Stimulated activated CD8-positive, alpha-beta memory T cell treated with anti-CD3 and anti-CD28 coated beads, Interleukin-7, amount 100 ng/mL, for 24 hours (primary cell): ENCODE measurements at places on chromosomes 12 and 14.

GRCh38 chr12:14698555-14698954 lies 2.2 kb upstream of the GUCY2C start:
- no peak for DNase-seq

DNA sequence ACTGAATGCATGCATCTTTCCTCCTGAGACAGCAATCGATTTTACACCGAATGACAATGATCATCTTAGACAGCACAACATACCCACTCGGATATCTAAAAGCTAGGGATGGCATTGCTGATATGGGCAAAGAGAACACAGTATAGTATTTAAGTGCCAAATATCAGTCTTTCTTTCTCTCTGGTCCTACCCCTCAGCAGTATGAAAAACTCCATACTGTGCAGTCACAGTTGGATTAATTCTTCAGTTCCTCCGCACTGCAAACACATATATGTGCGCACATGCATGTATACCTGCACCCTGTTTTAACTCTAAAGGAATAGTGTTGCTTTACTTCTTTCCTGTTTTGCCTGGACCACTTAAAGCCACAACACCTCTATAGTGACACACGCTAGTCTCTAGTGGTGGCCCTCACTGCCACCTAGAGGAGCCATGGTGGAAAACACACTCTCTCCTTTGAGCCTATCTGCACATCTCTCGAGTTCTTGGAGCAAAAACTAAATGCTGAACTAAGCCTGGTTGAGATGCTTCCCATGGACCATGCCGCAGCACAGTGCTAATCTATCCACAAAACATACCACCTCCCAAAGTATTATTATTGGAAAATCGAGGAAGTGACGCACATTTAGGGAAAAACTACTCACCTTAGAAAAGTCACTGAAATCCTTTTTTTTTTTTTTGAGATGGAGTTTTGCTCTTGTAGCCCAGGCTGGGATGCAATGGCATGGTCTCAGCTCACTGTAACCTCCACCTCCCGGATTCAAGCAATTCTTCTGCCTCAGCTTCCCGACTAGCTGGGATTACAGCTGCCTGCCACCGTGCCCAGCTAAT lies 11.9 kb downstream of the TMEM52B start:
- peak; percentile 10 for DNase-seq

- no peak for DNase-seq
Observed at GRCh38 chr12:30764251-30764650, 9.5 kb upstream of the CAPRIN2 start.

- no peak for DNase-seq
Observed at GRCh38 chr12:102876883-102877282, 40.2 kb downstream of the PAH start.

- DNase-seq, result no peak
Observed at GRCh38 chr12:53091756-53092155, 5.7 kb upstream of the IGFBP6 start.

GRCh38 chr12:110546339-110546738 lies 36.8 kb downstream of the PPTC7 start:
- DNase-seq, result no peak

DNA sequence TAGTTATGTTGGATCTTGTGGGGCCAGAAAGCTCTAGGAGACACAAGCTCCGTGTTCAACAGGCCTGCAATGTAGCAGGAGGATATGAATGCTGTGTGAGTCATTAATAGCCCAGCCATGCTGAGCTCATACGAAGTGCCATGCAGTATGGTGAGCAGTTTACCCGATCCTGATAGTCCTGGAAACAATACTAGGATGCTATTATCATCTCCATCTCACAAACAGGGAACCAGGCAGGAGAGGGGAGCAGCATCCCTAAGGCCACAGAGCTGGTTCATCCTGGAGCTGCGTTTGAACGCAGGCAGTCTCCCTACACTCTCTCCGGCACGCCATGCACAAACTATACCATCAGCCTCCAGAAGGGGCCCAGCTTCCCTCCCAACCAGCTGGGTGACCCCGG lies 20.5 kb downstream of the TTC7B start:
- no peak for DNase-seq

- DNase-seq, result no peak
Observed at GRCh38 chr12:117101953-117102799, 3.0 kb upstream of the TESC start.

DNA sequence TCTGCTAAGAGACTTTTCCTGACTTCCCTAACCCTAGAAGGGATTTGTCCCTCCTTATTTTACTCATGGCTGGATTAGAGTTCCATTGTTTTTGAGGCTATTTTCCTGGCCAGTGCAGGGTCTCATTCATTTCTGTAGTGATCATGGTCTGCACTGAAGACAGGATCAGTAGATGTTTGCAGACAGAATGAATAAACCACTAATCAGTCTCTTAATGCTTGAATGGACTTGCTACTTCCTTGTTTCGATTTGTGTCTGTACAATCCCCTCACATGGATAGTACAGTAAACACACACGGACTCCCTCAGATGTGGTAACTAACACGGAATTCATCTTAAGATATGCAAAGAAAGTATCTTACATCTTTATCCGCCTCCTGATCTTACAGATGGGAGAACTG lies 102.6 kb upstream of the PRB2 start:
- no peak for DNase-seq

GRCh38 chr14:65472189-65472588 lies 59.7 kb downstream of the FUT8 start:
- DNase-seq, result no peak

- DNase-seq, result no peak
Observed at GRCh38 chr14:64554556-64554955, 4.8 kb downstream of the PPP1R36 start.

DNA sequence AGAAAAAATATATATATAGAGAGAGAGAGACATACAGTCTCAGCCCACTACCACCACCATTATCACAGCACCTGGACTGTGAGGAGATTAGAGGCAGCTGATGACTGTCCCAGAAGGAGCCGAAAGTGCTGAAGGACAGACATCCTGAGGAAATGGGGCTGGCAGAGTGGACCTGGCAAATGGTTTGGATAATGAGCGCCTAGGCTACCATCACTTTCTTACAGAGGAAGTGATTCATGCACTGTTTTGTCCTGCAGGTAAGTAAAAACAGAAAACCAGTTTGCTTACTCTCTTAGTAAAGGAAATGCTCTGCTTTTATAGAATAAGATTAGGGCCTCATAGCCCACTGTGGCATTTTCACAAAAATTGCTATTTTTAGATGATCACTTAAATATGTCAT lies 28.6 kb upstream of the DNM1L start:
- DNase-seq, result no peak

DNA sequence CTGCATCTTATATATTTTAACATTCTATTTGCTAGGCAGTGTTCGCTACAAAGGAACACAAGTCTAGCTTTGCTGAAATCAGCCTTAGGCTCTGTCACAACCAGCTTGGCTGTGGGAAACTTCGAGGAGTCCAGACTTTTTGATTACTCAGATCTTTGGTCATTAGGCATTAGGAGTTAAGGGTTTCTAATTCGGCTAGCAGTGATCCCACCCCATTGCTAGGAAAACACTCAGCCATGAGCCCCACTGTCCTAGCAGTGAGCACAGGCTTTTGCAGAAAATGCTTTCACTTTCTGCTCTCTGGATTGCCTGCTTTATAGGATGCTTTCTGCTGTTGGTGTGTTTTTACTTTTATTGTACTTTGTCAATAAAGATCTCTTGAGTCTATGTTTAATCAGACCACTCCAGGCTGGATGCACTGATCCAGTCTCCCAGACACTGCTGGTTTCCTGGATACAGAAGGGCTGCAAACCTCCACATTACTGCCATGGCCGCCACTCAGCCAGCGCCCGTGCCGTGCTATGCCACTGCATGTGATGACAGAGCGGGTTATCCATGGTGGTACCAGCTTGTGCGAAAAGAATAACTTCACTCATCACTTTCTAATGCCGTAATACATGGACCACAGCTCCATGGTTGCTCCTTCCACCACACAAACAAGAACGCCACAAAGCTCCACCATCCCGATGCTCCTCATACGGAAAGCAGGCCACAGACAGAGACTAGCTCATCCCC lies 41.0 kb upstream of the PYGL start:
- DNase-seq, result no peak

DNA sequence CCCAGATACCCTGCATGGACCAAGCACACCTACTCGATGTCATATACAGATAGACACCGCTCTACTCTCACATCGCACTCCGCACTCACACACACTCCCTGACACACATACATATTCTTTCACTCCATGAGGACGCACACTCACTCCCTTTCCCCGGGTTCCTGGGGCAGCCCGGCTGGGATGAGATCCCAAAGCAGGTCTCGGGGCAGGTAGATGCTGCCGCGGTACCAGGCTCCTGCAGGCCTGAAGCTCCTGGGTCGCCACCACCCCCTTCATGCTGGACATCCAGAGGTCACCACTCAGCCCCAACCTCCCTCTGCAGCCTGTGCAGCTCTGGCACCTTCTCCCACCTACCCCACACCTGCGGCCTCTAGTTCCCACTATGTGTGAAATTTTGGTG lies 2.3 kb downstream of the C1QL4 start:
- DNase-seq, result no peak

DNA sequence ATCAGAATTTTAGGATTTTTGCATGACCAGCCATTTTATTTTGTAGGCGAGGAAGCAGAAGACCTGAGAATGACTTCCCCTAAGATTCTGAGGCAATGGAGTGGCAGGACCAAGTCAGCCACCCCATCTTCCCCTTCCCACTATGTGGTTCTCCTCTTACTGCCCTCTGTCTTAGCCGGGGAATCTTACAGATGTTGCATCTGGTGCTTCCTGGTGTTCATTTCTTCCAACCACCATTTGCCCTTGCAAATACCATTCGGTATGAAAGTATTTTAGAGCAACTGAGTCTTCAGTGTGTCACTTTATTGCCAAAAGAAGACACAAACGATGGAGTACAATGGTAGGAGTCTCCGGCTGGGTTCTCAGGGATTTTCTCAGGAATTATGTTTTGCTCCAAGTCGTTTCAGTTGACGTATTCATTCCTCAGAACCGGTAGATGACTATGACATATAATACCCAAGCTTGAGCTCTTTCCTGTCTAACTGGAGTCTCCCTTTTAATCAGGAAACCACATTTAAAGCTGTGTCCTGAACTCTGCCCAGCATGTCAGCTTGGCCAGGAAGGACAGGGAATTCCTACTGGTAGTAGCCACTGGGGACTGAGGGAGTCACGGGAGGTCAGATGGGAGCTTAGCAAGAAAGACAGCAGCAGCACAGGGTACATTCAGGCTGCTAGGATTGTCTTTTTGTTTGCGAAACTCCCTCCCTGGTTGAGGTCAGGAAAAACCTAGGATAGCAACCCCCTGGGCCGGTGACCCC lies 87.0 kb downstream of the SAMD4A start:
- no peak for DNase-seq

- no peak for DNase-seq
Observed at GRCh38 chr12:69821456-69822159, 3.4 kb upstream of the MYRFL start.

DNA sequence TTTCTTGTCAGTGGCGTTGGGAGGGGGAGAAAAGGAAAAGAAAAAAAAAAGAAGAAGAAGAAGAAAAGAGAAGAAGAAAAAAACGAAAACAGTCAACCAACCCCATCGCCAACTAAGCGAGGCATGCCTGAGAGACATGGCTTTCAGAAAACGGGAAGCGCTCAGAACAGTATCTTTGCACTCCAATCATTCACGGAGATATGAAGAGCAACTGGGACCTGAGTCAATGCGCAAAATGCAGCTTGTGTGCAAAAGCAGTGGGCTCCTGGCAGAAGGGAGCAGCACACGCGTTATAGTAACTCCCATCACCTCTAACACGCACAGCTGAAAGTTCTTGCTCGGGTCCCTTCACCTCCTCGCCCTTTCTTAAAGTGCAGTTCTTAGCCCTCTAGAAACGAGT lies 1.9 kb downstream of the ASCL1 start:
- DNase-seq, result no peak

DNA sequence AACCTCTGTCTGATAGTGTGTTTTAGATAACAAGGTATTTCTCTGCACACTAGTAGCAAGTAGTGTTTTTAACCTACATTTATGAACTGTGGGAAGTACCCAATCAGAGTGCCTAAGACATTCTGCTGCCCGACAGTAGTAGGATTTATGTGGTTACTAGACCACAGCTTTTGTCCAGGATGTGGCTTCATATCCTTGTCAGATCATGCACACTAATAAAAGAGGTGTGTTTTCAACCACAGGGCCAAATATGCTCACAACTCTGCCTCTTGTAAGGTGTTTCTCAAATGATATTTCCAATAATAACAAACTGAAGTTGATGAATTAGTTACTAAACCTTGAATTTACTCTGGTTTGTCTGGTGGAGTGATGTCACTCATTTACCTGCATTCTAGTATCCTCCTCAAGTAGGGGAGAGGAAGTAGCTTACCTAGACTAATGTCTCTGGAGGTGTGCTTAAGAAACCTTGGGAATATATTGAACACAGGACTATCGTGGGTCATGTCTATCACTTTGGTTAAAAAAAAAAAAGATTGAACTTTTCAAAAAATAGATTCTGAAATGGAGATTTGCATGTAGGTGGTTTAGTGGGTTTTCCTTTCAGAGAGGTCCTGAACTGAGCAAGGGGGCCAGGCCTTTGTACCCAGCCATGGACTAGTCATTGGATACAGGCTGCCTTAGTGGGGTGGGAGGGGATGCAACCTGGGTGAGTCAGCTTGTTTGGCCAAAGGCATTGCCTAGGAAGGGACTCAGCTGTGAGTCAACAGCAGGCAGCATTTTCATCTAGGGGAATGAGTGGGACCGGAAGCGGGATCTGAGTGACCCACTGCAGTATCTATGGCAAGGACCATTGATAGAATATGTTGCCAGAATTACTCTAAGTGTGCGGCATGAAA lies 14.1 kb downstream of the FBXW8 start:
- no peak for DNase-seq

DNA sequence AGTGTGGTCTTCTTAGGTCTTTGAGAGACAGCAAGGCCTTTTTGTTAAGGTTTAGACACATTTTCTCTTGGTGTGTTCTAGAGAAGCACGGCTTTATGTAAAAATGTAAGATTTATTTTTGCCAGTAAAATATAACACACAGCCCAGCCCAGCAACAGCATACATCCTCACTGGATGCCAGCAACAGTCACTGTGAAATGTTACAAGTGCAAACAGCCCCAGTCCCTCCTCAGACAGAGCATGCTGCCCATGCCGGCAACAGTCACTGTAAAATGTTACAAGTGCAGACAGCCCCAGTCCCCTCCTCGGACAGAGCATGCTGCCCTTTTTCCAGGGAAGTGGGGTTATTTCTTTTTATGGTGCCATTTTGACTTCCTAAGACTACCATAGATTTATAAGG lies 207.6 kb downstream of the CHST11 start:
- DNase-seq, result no peak

- no peak for DNase-seq
Observed at GRCh38 chr12:8742501-8742900, 44.7 kb downstream of the RIMKLB start.

DNA sequence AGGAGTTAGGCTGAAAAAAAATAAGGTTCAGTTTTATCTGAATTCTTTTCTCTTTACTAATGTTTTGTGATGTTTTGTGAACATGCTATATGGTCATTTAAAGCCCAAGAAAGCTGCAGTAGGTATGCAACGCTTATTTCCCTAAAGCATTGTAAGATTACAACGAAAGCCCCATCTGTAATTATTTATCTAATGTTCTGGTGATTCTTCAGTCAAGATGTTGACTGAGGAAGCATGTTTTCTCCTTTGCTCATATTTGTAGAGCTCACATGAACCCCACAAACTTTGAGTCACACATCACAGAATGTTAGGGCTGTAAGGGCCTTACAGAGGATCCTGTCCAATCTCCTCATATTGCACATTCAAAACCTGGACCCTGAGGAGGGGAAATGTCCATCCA lies 3.2 kb upstream of the TUBA1C start:
- no peak for DNase-seq
